AG04449 (cell line): ENCODE measurements at places on chromosomes 7 and 10.

DNA sequence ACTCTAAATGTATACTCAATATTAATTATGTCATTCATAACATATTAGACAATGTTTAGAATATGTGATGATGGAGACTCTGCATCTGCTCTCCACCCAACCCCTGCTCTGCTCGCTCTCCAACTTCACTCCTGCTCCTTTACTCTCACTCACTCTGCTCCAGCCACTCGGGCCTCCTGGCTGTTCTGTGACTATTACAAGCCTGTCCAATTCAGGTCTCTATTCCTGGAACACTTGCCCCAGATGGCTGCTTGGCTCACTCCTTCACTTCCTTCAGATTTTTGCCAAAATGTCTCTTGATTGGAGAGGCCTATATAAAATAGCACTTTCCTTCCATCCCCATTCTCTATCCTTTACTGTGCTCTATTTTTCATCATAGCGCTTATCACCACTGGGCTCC lies 84.8 kb downstream of the HBP1 start:
- no peak for DNase-seq

- no peak for DNase-seq
Measured at GRCh38 chr7:22377703-22378102, 20.7 kb upstream of the RAPGEF5 start.

- no peak for DNase-seq
Measured at GRCh38 chr7:82442492-82443035, 1.0 kb downstream of the CACNA2D1 start.

DNA sequence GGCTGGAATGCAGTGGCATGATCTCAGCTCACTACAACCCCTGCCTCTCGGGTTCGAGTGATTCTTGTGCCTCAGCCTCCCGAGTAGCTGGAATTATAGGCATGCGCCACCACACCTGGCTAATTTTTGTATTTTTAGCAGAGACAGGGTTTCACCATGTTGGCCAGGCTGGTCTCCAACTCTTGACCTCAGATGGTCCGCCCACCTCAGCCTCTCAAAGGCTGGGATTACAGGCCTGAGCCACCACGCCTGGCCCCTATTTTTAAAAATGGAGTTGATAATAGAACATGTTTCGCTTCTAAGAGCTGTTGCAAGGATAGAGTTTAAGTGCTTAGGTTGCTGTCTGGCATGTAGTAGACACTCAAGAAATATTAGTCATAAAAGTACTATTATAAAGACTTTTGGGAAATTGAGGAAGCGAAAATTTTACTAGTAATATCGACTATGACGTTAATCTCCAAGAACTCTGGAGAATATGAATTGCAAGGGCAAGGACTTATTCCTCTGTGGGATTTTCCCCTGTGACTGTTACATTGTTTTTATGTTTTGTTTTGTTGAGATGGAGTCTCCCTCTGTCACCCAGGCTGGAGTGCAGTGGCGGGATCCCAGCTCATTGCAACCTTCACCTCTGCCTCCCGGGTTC lies 7.9 kb downstream of the GTF2I start:
- no peak for DNase-seq

DNA sequence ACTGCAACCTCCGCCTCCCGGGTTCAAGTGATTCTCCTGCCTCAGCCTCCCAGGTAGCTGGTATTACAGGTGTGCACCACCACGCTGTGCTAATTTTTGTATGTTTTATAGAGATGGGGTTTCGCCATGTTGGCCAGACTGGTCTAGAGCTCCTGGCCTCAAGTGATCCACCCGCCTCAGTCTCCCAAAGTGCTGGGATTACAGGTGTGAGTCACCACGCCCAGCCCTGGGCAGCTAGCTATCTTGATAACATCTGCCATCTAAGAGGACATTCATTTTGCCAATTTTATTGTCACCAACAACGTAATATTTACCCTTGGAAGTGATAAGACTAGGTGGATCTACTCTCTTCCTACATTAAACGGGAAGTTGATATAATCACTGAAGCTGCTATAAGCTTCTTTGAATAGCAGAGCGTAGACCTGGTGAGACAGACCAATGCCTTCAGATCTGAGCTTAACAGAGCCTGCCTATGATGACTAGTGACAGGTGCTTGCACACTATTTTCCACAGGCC lies 39.7 kb upstream of the SLC35B4 start:
- no peak for DNase-seq

DNA sequence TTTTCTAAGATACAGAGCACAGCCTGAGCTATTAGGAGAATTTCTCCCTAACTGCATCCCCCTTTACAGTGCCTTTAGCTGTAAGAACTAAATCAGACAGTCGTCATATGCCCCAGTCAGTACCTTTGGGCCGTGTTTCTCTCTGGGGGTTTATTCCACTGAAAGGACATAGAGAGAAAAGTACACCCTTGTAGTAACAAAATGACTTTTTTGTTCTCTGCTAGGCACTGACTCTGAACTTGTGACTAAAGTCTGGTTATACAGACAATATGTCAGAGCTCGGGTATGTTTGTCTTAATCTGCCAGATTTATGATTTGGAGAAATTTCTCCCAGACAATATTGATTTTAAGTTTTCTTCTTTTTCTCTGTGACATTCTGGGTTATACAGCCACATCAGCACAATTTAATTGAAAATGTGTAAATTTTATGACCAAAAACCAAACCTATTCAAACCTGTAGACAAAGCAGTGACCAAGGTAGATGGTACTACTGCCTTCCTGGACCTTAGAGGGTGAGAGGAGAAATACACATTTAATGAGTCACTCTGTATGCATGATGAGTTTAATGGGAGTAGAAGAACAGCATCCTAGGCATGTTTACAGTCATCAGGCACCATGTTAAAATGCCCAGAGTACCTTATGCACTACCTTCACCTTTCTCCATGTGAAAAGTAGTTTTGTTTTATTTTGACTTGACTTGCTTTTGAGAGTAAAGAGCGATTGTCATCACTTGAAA lies 156.1 kb upstream of the PLXDC2 start:
- DNase-seq, result no peak

DNA sequence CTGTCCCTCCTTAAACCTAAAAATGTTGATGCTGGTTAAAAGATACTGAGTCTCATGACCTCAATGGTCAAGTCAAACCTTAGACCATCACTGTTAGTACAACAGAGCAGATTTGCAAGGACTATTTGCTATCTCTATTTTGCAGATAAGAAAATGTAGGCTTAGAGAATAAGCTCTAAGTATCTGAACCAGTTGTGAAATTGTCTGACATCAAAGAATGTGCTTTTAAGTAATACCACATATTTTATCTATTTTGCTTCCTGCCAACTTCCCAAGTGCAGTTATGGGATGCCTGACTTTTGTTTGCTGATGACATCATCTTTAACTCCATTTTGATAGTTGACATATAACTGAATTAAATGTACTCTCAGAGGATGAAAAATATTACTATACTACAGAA lies 83.6 kb upstream of the TMEM106B start:
- no peak for DNase-seq

- no peak for DNase-seq
Measured at GRCh38 chr10:29869593-29869992, 189.8 kb downstream of the JCAD start.

GRCh38 chr7:74020390-74020789 lies 7.6 kb upstream of the ELN start:
- no peak for DNase-seq

DNA sequence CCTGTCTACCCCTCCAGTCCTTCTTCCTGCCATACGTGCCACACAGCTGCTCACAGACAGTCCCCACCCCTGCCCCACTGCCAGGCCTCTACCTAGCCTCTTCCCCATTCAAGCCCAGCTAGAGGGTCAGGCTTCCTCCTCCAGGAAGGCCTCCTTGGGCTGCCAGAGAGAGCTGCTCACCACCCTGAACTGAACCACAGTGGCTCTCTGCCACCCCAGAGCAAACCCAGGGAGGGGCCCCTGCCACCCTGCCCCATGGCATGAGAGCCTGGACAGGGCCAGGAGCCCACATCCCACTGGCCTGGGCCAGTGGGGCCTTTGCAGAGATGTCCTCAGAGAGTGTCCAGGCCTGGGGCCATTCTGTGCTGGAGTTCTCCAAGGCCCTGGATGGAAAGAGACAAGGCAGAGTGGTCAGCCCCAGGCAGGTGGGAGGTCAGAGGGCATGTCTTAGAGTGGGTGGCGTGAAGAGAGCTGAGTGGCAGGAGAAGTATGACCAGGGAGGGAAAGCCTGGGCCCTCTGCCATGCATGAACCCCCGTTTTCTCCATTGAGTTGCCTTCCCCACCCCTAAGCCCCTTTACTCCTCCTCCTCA lies 40.4 kb downstream of the TMEM270 start:
- no peak for DNase-seq

- no peak for DNase-seq
Measured at GRCh38 chr7:121046893-121047468, 58.5 kb downstream of the CPED1 start.

- DNase-seq, result no peak
Measured at GRCh38 chr10:30502266-30503060, 68.5 kb downstream of the MAP3K8 start.

DNA sequence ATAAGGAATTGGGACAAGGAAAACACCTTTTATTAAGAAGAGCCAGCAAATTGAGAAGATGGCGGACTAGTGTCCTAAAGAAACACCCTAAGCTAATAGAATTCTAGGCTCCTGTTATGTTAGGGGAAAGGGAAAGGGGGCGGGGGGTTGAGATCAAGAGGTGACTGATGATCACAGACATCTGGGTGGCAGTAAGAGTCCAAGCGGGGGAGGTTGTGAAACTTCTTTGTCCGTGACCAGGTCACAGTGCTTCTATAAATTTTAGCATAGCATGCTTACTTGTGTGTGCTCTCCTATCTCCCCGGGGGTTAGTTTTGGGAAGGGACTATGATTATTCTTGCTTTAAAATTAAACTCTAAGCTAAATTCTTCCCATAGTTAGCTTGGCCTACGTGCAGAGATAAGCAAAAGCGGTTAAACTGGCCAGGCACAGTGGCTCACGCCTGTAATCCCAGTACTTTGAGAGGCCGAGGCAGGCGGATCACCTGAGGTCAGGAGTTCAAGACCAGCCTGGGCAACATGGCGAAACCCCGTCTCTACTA lies 262.1 kb downstream of the SKIDA1 start:
- DNase-seq, result no peak

- DNase-seq, result no peak
Measured at GRCh38 chr10:108894402-108895301, 1028.7 kb downstream of the XPNPEP1 start.

- no peak for DNase-seq
Measured at GRCh38 chr10:11255796-11256444, 238.2 kb downstream of the CELF2 start.

GRCh38 chr10:13593535-13593934 lies 6.8 kb downstream of the PRPF18 start:
- peak; percentile 34 for DNase-seq

DNA sequence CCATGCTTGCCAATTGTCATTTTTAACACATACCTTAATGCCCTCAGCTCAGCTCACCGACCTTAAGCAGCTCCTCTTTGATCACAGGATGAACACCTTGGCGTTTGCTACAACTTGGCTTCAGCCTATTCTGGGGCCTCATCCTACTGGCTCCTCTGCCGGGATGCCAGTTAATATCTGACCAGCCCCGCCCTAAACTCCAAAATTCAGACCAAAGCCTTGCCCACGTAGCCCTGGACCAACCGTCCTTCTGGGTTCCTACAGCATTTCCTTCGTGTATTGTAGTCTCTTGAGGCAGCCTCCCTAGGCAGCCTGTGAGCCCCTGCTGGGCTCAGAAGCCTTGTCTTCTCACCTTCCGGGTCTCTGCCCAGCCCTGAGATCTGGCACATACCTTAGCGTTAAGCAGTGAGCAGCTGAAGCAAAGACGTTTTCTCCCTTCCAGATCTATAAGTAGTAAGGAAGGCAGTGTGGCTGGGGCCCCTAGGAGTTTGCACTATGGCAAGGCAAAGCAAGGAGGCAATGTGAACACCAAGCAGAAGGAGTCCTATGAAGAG lies 836 bp downstream of the ENO4 start:
- no peak for DNase-seq

- DNase-seq, result no peak
Measured at GRCh38 chr7:115208710-115209560, 287.0 kb downstream of the MDFIC start.

DNA sequence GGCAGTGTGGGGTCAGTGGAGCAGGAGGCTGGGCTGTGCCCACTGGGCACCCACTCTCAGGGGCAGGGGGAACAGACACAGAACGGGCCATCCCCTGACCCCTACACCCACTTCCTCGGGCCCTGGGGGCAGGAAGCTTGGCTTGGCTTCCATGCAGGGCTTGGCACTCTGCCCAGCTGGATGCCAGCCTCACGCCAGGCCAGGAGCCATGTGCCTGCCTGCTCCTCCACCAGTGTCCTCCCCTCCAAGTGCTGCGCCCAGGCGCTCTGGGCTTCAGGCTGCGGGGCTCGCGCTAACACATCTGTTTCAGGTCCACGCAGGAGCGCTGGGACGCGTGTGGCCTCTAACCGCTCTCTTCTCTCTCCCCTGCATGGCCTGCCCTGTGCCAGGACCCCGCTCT lies 12.7 kb downstream of the LDB3 start:
- DNase-seq, result no peak

GRCh38 chr10:78959924-78960285 lies 108.9 kb upstream of the ZMIZ1 start:
- DNase-seq, result no peak

- no peak for DNase-seq
Measured at GRCh38 chr10:44020322-44021111, 364.4 kb downstream of the CXCL12 start.

DNA sequence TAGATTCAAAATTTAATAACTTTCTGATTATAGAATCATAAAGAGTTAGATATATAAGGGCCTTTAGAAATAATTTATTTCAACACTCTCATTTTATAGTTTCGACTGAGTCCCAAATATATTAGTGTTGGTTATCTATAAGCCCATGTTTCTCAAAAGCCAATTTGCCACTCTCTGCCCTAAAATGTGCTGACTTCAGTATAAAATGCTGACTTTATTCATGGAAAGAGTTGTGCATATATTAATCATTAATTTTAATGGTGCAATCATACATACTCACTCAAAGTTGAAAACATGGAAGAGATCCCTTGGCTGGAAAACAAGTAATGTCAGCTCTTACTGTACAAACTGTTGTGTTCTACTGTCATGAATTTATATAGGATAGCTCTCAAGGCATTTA lies 19.4 kb downstream of the ZWINT start:
- no peak for DNase-seq

GRCh38 chr7:115561335-115562110 lies 469.0 kb downstream of the TFEC start:
- DNase-seq, result peak; percentile 12
